ENCODE measurements at places on chromosomes 3 and 15. TPM values are rescaled to one million over a fixed set of nuclear protein-coding genes. Genes with fewer than 3 reads are reported as not detected.
A peak's percentile ranks its signal among the peaks of the same experiment; 100 is the strongest.

DNA sequence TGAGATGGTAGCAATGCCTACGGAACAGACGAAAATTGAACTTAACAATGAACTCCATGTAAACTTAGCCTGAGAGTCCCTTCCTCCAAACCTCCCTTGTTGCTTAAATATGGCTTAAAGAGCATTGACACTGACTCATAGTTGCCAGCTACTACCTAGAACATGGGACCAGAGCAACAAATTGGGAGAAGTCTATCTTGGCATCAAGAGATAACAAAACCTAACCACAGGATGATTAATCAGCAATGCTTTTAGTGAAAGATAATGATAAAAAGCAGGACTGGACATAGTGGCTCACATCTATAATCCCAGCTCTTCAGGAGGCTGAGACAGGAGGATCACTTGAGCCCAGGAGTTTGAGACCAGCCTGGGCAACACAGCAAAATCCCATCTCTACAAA, 117.8 kb upstream of the MNS1 start:
- no peak for DNase-seq

DNA sequence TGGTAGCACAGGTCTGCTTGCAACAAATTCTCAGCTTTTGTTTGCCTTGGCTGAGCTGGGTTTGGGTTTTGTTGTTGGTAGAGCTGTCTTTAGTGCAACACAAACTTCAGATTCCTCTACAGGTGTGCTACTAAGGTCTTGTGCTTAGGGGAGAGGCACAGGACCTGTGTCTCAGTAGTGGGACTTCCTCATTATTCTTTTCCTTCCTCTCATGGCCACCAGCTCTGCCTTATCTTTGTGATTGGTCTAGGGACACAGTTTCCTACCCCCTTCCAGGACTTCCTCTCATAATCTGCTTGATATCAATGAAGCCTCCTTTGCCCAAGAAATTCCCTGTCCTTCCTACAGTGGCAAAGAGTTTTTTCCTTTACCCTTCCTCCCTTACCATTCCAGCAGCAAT, 24.9 kb upstream of the DNAAF4 start:
- no peak for DNase-seq

DNA sequence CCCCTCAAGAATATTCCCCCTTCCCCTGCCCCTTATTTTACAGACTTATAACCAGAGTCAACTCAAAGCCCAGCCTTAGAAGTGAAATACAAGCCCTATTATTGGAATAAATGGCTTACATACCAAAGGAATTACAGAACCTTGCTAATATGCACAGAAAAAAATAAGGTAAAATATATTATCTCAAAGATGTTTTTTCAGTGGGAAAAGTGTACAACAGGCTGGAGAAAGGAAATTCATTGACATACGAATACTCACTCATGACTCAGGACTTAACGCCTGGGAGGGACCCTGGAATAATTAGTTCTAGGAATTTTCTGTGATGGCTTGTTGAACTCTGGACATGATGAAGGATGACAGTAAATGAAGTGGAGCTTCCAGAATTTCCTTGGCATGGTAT, 27.0 kb downstream of the ARL14 start:
- no peak for DNase-seq

DNA sequence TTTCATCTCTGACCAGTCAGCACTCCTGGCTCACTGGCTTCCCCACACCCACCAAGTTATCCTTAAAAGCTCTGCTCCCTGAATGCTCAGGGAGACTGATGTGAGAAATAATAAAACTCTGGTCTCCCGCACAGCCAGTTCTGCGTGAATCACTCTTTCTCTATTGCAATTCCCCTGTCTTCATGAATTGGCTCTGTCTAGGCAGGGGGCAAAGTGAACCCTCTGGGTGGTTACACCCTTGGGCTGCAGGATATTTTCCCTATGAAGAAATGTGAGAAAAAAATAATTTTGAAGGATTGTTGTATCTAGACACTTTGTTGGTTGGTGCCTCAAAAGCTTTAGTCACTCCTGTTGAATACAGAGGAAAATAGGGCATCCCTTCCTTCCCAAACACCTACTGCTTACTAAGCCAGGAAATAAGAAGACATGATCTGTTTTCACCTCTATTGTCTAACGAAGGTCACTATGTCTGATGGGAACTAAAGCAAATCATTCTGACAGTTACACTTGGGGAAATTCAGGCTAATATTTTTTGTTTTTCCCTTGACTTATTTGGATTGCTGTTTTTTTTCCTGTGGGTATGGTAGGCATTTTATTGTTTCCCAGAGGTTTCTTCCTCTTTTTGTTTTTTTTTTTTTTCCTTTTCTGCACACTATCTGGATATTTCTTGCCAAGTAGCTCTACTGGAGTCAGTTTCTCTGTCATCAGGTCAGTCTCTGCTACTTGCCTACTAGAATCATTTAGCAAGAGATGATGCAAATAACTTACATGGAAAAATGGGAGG, 15.3 kb upstream of the TNFSF10 start:
- DNase-seq: no peak

DNA sequence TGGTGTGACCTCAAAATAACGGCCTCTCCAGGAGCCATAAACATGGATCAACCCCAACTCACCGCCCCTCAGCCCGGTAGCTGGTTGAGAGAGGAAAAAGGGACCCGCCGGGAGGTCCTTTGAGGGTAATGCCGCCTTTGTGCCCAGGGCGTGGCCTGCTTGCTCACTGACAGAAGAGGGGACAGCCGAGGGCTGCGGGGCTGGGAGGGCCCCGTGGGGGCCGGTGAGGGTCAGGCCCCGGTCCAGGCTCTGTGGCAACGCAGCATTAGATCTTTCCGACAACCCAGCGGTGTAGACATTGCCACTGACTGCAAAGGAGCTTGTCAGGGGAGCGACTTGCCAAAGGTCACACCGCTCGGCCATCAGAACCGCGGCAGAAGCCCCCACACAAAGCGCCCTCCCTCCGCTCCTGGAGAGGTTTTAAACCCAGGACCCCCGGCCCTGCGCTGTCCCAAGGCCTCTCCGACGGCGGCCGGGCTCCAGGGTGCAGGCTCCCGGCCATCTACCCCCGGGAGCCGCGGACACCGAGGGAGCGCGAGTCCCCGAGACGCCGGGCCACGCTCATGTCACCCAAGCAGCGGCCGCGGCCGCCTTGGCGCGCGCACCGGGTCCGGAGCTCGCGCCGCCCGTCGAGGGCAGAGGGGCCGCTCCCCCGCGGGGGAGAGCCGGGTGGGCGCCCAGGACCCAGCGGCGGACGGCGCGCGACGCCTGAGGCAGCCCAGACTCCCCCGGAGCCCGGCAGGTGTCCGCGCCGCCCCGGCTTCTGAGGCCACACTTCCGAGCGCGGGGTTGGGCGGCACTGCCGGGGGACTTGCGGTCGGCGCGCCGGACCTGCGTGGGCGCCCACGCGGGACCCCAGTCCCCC, 975 bp downstream of the PCSK6 start:
- DNase-seq: no peak

DNA sequence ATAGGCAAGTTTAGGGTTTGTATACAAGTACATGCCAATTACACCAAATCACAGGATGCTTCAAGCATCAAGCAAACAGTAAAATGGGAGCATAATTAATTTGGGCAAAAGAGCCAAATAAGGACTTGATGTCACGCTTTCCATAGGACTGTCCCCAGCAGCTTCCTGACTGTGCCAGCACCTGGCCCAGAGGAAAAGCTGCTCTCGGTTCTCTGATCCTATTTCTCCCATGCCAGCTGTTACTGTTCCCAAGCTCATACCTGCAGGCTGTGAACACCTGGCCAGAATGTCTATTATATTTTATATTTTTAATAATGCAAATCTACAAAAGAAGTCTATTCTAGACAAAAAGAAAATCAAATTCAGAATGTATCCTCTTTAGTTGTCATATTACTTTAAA, 12.2 kb downstream of the ZXDC start:
- no peak for DNase-seq

DNA sequence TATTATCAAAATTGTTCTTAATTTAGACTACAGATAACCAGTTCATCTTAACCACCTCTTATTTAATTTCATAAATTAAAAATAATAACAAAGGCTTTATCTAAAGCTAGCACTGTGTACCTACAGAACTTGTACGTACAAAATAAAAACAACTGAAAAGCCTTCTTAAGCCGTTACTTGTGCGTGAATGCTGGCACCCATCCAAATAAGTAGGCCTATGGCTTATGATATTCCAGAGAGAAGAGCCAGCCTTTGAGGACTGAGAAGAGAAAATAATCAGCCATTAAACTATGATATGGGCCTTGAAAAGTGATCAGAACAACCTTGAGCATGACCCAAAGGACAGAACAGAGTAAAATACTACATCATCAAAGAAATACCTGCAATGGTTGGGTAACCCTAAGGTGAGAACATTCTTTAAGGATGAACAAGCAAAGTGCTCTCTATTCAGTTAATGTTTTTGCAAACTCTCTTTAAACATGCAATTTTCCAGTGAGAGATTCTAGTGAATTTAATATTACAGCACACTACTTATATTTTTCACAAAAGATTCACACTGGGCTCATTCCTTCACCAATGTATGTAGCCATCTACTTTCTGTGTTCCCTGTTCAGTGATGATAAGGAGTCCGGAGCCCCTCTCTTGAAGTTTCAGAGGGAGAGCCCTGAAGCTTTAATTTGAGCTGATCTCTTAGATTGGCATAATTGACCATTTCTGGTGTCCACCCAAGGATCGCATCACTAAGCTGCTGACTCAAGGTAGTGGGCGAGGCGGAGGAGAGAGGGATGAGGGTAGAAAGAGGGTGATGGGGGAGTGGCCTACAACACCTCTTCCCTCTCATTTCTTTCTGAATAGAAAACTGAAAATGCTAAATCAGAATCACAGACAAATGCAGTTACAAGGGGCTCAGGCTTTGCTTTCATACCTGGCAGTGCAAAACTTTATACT, 7.7 kb upstream of the ACTC1 start:
- no peak for DNase-seq

GRCh38 chr3:34973586-34973985, 665.7 kb upstream of the ARPP21 start:
- DNase-seq: no peak

ARL14 gene
- 18.5 TPM for total RNA-seq

DNA sequence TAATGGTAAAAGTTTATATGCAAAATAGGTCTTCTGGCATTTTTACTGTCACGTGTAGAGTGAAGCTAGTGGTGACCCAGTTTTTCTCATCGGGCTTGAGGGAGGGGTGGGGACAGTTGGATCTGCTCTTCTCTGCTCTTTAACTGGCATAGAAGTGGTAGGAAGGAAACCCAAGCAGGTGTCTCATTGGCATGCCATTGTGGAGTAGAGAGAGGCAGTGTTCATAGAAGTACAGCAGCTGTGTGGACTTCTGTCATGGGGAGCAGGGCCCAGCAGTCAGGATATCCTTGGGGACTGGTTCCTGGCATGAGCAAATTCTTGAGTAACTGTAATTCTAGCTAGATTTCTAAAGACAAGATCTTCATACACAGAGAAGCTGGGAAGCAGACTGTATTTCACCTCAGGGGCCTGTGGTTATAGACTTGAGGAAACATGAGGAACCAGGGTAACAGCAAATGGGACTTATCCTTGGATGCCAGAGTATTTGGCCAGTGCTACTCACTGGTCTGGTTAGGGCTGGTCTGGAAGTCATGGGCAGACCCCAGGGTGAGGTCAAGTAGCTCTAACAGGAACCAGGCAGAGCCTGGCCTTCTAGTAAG, 42.9 kb downstream of the CDIN1 start:
- no peak for DNase-seq

TUSC7 gene
- not detected for total RNA-seq

DNA sequence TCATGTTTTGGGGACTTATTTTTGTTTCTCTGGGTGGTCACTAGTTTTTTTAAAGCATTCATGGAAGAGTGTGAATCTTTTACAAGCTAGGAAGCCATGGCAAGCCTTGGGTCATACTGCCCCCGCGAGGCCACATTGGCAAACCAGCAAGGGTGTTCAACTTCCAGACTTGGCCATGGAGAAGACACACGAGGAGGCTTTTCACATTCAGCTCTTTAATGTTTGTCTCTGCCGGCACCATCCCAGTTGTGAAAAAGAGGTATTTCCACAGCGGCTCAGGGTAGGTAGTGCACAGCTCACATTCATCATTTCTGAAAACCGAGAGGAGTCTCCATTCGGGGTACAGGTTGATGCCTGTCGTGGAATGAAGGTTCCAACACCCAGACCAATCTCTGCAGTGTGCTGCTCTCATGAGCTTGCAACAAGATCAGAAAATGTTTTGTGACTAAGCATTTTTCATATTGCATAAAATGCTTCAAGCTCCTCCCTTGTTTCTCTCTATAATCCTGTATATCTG, 7.7 kb downstream of the CCR5 start:
- DNase-seq: peak; percentile 65

- DNase-seq: no peak
Observed at GRCh38 chr3:55647670-55648069, 160.6 kb upstream of the WNT5A start.

- DNase-seq: no peak
Observed at GRCh38 chr15:31245135-31245689, 81.4 kb upstream of the KLF13 start.

SCAANT1 gene
- total RNA-seq: not detected

DNA sequence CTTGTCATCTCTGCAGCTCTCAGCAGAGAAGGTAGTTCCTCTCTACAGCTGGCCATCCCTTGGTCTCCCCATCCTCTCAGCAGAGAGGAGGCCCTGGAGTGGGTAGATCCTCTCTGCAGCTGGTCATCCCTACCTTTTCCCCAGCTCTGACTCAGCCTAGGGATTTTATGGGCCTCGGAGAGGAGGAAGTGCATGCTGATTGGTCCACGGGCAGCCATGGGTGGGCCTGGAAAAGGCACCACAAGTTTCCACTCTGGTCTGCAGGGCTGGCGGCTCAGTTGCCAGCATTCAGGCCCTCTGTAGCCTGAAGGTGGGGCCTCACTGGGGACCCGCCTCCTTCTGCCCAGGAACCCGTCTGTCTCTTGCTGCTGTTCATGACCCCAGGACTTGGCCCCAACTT, 36.9 kb downstream of the NR1D2 start:
- DNase-seq: no peak

AADACL2 gene
- total RNA-seq: 0.14 TPM

SUSD5 gene
- 7.8 TPM for total RNA-seq

RPL29 gene
- 836 TPM for total RNA-seq

SLC24A1 gene
- total RNA-seq: 8.7 TPM

RBP2 gene
- 12.2 TPM for total RNA-seq

KLHL24 gene
- total RNA-seq: 106 TPM

DNA sequence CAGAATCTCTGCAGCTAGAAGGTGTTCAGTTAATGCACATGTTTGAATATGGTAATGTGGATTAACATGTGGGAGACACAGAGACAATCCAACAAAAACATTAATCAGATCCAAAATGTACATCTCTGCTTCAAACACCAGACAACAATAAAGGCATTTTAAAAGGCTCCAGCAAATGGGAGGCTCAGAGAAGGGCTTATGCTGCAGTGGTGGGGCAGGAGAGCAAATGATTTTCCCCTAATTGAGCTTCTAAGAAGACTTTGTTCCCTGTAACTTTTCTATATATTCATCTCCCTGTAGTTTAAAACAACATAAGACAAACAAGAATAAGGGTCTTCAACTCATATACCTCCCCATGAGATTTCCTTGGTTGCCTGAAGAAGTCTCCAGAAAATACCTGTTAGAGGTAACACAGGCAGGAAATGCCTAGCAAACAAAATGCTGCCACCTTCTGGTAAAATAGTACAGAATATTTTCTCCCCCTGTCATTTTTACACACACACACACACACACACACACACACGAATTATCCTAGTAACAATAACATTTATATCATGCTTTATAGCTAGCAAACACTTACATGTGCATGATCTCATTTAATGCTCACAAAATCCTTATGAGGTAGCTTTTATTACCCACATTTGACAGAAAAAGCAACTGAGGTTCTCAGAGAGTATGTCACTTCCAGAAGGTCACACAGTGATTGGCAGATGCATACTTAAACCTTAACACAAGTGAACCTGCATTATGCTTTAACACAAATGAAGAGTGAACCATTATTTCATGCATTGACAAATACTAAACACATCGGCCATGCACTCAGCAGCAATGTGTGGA, 123.4 kb upstream of the MB21D2 start:
- no peak for DNase-seq

All from mucosa of gallbladder (tissue), 1 donor.